ENCODE measurements at places on chromosomes 13 and 19.
A peak's percentile ranks its signal among the peaks of the same experiment; 100 is the strongest.

DNA sequence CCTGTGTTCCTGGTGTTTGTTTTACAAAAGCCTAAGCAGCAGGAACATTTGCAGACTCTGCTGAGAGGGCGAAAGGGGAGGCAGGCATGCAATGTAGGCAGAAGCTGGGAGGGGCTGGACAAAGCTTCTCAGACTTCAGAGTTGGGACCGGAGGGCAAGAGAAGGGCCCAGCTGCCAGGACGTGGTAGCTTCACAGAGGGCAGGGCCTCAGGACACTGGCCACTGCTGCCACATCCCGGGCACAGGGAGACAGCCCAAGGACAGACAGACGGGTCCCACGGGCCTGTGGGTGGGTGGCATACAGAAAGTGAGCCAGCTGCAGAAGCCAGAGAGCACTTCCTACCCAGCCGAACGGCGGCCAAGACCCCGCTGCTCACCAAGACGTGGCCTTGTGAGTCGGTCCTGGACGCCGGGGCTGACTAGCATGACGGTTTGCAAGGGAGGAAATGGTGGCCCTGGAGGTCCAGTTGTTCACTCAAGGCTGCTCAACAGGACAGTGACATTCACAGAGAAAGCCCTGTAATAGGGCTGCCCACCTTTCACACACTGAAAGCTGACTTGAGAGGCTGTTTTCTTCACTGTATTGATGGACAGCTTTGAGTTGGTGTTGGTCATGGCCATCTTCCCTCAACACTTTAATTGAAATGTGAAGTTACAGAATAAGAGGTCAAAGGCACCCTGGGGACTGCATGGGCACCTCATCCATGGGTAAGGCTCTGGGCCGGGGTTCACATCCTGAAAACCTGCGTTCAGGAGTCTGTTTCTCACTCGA is 23.7 kb upstream of the TFDP1 start:
- no peak for DNase-seq

DNA sequence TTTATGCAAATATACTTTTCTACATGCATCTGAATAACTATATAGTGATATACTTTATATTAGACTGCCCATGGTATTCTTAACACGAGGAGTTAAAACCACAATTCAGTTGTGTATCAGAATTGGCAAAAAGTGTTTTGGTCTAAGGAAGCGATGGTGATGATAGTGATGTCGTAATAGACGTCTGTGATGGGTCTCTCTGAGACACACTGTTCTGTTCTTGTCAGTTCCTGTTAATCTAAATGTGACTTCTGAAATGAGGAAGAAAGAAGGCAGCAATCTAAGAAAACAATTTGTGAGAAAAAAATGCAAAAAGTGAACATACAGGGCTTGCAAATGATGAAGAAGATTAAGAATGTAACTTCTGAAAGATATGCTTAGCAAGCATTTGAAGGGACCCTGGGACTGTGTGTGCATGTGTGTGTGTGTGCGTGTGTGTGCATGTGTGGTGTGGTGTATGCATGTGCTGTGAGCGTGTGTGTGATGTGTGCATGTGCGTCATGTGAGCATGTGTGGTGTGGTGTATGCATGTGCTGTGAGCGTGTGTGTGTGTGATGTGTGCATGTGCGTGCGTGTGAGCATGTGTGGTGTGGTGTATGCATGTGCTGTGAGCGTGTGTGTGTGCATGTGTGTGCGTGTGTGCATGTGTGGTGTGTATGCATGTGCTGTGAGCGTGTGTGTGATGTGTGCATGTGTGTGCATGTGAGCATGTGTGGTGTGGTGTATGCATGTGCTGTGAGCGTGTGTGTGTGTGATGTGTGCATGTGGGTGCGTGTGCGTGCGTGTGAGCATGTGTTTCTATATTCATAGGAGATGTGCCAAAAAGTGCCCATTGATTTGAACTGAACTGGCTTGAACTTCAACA is 131.8 kb downstream of the IRS2 start:
- DNase-seq = peak; percentile 97

DNA sequence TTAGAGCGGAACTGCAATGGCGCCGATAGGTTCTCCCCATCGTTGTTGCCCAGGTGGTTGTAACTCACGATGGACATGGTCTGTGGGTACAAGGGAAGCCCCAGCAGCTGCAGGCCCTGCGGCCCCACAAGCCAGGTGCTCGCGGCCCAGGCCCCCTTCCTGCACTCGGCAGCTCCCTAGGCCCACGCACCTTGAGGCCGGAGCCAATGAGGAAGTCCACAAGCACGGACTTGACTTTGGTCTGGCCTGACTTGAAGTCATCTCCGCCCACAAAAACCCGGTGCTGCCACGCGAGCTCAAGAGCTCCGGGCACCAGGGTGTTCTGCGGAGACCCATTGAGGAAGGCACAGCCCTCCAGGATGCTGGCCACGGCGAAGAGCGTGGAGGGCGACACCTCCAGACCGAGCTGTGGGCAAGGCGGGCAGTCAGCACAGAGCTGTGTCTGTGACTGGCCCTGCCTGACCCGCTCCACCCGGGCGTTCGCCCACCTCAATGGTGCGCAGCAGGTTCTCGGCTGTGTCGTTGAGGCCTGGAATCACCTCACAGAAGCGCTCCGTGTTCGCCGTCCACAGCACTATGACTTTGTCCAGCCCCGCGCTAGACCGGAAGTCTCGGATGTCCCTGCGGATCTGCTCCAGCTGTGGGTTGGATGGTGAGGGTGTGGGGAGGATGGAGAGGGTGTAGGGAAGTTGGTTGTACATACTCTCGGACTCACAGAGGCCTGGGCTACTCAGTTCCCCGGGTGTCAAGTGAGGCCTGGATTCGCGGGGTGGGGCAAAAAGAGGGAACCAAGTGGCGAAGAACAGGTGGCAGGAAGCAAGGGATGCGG is 1.9 kb downstream of the ISYNA1 start:
- DNase-seq = peak; percentile 21

DNA sequence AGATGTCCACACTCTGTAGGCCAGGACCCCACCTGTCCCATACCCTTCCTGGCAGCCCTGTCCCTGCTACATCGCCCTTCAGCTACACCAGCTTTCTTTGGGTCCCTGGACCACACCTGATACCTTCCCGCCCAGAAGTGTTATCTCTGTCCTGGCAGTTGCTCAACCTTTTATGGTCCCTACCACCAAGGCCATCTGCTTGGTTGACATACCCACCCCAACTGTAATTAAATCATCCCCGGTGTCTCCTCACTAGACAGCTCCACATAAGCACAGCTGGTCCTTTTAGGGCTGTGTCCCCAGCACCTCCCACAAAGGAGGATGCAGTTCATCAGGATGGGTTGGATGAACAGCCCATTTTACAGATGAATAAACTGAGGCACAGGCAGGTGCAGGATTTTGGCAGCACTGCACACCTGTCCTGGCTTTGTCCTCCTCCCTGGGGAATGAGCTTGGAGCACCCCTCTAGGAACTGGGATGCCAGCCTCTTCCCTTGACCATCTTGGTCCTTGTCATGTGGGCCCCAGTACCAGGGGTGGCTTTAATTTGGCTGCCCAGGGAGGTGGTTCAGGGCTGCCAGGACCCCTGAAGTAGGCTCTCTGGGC is 12.9 kb downstream of the NACC1 start:
- DNase-seq = no peak

- peak; percentile 61 for DNase-seq
These were observed 20.5 kb downstream of the CYTH2 start for GRCh38 chr19:48489608-48490216.

- peak; percentile 77 for DNase-seq
These were observed at the start of gene MYO1F for GRCh38 chr19:8577247-8577646. MYO1F (minus strand) TSS chr19:8577442; CDS start chr19:8577309, 133 bp downstream.

DNA sequence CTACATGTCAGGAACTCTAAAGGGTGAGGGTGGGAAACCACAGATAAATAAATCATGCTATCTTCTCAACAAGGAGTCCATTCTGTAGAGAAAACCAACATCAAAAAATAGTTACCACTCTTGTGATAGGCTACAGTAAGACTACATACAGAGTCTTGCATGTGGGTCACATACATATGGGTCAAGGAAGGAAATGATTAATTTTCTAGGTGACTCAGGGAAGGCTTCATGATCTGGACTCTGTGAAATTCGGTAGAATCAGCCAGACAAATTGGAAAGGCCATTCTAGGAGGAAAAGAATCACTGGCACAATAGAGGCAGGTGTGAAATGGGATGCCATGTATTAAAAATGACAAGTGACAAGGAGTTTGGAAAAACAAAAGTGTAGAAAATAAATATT is 638.9 kb downstream of the LIG4 start:
- DNase-seq = no peak

DNA sequence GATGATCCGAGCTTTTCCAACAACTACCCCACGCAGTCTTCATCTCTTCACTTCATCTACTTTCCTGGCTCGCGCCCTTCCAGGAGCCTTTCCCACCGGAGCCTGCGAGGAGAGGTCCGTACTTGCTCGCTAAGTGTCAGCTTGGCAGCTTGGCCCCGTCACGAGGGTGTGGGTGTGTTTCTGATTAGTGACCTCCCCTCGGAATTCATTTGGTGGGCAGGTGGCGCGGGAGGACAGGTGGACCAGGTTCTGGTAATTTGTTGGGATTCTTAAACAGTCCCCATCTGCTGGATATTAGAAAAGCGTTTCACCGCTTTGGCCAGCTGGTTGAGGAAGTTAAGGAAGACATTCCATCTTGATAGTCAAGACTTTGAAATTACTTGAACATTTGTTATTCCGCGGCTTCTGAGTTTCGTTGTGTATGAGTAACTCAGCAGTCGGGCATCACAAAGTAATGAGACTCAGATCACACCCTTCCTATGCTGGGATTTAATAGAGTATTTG is 515 bp downstream of the UFM1 start:
- DNase-seq = peak; percentile 36

- DNase-seq = no peak
These were observed 23.2 kb downstream of the SH3GL1 start for GRCh38 chr19:4376991-4377781.
